Stimulated activated effector memory CD8-positive, alpha-beta T cell treated with anti-CD3 and anti-CD28 coated beads, Interleukin-12 subunit alpha, Interleukin-12 subunit beta, amount 100 ng/mL, for 72 hours (primary cell): ENCODE measurements at places on chromosomes 3 and 15.

DNA sequence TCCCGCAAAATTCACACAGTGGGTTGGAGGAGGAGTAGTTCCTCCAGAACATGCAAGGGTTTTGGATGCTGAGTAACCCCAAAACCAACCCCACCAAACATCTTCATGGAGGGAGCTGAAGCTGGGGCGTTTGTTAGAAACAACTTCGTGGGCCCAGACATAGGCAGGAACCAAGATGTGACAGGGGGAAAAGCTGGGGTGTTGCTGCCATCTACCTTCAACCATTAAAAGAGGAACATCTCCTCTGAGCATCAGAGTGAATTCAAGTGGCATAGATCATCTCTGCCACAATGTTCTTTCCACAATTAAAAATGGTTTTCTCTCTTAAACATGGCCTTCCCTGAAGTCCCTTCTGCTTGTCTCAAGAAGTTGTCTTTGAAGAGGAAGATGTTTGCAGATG, 20.5 kb downstream of the SIDT1 start:
- DNase-seq: no peak

- no peak for DNase-seq
These were observed 194.1 kb downstream of the ROBO2 start for GRCh38 chr3:77234004-77234403.

DNA sequence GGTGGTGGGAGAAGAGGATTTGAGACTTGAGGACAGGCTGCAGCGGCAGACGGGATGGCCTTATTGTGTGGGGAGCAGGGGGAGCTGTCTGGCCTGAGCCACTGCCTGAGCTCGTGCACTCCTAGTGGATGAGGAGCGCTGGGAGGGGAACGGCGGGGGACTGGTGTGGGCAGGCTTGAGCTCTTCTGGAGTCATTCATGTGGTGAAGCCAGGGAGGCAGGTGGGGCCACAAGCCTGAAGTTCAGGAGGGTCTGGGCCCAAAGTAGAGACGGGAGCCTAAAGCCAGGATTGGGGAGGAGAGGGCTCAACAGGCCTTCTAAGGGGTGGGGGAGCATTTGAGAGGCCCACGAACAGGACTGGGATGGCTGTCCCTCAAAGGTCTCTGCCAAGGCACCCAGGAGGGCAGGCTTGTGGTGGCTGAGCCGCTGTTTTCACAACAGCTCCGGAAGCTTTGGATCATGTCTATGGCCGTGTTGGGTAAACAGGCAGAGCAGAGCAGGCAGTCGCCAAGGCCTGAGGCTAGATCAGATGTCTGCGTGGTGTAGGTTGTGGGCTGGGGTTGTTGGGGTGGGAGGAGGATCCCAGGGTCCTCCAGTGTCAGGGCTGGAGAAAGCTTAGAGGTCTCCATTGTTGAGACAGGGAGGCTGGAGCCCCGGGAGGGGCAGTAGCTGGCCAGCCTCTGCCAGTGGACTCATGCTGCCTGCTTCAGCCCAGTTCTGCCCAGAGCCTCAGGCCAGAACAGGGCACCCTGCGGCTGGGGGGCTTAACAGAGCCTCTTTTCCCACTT, 8.2 kb downstream of the PRKCD start:
- no peak for DNase-seq

DNA sequence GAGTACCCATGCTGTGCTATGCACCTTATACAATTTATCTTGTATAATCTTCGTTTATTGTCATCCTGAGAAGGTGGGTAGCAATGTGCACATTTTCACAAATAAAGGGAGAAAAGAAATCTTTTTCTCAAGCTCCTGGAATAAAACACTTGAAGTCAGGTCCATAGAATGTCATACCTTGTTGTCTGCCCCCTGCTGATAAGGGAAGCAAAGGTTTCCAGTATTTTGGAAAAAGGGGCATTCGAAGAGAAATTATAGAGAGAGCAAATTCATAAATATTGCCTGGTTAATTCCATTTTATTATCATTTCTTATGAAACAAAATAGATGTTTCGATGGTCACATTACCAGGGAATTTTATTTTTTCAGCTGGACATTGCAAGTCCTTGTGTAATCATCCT, 277.8 kb downstream of the RAP2B start:
- no peak for DNase-seq

GRCh38 chr3:139522421-139522820, 17.1 kb downstream of the RBP1 start:
- no peak for DNase-seq

DNA sequence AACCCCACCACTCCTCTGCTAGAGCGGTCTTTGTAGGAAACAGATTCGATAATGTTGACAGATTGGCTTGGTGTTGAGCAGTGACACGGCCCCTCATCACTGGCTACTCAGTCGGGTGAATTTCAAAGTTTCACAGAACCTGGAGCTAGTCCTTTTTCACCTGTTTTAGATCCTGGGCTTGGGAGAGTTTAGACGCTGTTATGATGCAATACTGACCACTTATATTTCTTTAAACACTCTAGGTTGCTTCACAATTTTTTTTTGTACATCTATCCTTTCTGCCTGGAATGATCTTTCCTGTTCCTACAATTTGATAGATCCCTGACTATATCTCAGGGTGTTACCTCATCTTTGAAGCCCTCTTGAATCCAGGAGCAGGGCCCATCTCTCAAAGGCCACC, 97.1 kb upstream of the ATP10A start:
- no peak for DNase-seq

- no peak for DNase-seq
These were observed 44.8 kb downstream of the CCDC12 start for GRCh38 chr3:46931631-46932331.

GRCh38 chr3:113804661-113805060, 33.9 kb upstream of the GRAMD1C start:
- DNase-seq: no peak

- DNase-seq: no peak
These were observed 135.2 kb downstream of the VGLL4 start for GRCh38 chr3:11508346-11509172.

DNA sequence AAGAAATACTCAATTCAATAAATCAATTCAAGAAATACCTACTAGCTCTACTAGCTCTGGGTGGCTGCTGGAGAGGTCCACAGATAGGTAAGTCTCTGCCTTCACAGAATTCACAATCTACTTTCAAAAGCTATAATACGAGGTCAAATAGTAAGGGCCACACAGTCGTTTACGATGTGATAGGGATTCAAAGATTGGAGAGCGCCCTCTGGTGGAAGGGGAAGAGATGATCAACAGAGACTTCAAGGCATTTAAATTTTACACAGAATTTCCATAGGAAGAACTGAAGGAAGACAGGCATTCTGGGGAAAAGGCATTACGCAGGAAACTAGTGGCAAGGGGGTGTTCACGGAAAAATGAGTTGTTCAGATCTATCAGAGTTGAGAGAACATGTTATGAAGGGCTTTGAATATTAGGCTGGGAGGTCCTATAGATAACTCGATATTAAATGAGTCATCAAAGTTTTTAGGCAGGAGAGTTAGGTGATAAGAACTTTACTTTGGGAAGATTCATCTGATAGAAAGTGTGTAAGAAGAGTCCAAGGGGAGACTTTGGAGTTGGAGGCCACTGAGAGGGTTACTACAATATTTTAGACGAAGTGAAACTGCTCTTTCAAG, 128.8 kb downstream of the FRMD5 start:
- peak; percentile 67 for DNase-seq

DNA sequence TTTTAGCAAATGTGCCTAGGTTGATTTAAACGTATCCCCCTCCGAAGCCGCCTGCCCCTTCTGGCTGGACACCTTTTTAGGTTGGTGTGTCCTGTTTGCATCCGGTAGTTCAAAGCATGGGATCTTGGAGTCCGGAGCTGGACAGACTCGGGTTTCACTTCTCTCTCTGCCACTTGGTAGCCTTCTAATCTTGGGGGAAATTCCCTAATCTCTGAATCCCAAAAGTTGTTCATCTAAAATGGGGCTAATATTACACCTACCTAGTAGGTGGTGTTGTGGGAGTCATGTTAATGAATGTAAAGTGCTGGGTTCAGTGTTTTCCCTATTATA, 760 bp downstream of the FANCI start:
- no peak for DNase-seq

- DNase-seq: no peak
These were observed 40.0 kb upstream of the PLCL2 start for GRCh38 chr3:16844791-16845190.

DNA sequence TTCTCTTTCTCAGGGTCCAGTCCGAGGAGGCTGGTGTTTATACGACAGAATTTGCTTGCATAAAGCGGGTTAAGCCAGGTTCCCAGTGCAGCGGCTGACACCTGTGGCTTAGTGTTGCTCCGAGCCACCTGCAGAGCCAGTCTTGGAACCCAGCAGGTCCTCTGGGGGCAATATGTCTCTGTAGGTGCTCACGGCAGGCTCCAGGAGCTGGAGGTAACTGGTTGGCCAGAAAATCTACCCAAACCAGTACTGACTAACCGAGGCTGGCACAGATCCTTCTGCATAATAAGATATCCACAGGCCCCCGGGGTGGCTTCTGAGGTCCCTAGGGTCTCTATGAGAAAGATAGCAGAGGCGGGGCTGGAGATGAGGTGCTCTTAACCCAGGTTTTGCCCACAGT, 3.2 kb downstream of the MGLL start:
- no peak for DNase-seq

GRCh38 chr15:31200735-31201151, 99.2 kb upstream of the TRPM1 start:
- DNase-seq: peak; percentile 52

- no peak for DNase-seq
These were observed 163.3 kb downstream of the PGPEP1L start for GRCh38 chr15:98844261-98844660.

- DNase-seq: no peak
These were observed 23.5 kb downstream of the DRD3 start for GRCh38 chr3:114155370-114155821.

GRCh38 chr3:181134873-181135272, 145.3 kb upstream of the DNAJC19 start:
- DNase-seq: no peak

GRCh38 chr15:25886498-25887140, 23.5 kb upstream of the ATP10A start:
- no peak for DNase-seq

- DNase-seq: no peak
These were observed 30.2 kb downstream of the TM2D3 start for GRCh38 chr15:101621961-101622360.

GRCh38 chr3:52777959-52778805, 783 bp downstream of the ITIH1 start:
- no peak for DNase-seq

DNA sequence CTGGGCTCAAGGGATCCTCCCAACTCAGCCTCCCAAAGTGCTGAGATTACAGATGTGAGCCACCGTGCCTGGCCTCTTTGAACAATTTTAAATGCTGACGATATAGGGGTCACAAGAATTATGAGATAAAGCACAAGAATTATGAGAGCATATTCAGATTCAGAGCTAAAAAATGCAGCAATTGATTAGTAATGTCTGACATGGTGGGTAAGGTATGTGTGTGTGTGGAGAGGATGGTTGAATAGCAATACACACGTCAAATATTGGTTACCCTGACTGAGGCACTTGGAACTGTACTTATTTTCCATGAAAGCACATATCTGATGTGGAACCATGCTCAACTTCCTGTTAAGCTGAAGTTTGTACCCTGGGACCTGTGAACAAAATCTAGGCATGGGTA, 115.6 kb downstream of the EOMES start:
- DNase-seq: no peak

DNA sequence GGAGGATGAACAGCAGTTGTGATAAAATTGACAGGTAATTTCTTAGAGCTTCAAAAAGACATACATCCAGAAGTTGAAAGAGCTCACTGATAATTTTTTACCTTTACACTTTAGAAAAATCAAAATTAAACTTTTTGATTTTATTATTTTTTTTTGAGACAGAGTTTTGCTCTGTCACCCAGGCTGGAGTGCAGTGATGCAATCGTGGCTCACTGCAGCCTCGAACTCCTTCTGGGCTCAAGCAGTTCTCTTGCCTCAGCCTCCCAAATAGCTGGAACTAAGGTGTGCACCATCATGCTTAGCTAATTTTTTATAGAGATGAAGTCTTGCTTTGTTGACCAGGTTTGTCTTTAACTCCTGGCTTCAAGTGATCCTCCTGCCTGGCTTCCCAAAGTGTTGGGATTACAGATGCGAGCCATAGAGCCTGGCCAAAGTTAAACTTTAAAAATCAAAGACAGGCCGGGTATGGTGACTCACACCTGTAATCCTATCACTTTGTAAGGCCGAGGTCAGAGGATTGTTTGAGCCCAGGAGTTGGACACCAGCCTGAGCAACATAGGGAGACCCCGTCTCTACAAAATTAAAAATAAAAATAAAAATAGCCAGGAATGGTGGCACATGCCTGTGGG, 21.7 kb downstream of the PLA2G4F start:
- DNase-seq: peak; percentile 13

DNA sequence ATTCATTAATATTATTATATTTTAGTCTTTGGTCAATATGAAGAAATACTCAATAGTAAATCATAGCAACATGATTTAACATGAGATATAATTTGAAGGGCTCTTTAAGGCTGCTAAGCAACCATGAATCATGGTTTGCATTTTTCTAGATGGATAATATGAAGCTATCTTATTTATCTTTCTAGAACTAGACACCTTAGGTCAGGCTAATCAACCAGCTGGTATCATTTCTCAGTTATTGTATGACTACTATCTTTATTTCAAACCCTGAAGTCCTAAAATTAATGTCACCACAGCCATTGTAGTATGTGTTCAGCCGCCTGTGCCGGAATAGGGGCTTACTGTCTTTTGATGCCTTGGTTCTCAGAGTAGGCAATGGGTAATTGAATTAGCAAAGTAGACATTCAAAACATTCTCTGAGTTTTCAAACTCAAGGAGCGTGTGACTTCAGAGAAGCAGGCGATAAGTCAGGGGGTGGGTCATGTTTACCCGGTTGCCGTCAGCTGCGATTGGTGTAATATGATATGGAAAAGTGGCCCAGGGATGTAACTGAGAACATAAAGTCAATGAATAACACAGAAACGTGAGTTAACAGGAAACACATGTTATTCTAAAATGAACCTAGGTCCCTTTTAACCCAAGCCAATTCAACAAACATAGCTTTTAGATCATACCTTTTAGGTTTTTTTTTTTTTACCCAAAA, 93.4 kb upstream of the CTDSPL start:
- DNase-seq: no peak

DNA sequence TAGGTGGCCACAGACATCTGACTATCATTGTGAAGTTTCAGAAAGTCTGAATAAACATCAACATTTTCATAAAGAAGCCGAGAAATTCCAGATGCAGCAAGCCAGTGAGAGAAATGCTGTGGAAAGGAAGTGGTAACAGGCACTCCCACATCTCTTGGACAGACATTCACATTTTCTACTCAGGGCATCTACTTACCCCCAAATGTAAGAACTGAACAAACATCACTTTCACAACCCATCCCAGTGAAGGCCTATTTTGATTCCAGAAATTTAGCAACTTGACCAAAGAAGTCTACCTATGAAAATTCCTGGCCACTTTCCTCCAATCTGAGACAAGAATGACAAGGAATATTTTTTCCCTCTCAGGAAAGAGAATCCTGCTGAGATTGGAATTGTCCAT, 224.8 kb upstream of the DCBLD2 start:
- DNase-seq: no peak

DNA sequence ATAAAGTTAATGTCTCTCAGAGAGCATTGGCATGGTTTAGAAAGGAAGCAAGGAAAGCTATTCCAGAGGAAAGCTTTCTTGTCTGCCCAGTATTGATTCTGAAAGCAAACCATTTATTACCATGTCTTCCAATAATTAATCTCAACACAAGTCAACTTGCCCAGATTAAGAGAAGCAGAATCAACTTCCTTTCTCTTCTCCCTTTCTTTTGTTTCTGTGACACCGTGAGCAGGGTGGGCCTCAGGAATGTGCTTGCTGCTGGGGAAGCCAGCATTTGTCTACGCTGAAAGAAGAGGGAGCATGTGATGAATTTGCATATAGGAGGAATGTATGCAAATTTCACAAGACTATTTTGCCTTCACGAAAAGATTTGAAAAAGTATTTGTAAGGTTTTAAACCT, 368.6 kb upstream of the ROPN1 start:
- DNase-seq: no peak
